ENCODE measurements at places on chromosomes 4 and X.

DNA sequence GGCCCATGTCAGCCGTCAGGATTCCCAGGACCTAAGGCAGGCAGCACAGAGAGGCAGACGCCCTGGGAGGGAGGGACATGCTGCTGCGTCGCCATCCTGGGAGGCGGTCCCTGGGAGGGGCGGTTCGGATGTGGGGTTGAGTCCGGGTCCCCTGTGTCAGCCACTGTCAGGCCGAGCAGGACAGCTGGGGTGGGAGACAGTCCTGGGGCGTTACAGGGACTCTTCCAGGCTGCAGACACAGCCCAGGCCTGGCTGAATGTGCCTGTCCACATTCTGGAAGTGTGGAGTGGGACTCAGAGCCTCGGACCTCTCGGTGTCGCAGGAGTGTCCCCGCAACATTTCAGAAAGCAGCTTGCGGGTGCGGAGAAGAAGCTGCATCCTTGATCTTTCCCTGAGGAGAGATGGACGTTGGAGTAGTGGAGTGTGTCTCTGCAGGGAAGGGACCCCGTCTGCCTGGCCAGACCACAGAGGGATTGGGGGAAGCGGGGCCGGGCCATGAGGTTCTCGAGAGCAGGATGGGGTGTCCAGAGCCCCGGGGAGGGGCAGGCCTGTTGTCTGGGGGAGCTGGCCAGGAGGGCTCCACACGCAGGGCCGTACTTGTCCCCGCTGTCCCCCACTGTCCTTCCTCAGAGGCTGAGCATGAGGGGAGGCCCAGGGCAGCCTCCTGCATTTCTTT lies 6.1 kb downstream of the AKAP17A start:
- no peak for DNase-seq

- DNase-seq = no peak
Measured at GRCh38 chr4:111405989-111406388, 739.3 kb upstream of the FAM241A start.

- DNase-seq = no peak
Measured at GRCh38 chrX:47610511-47610910, 9.1 kb downstream of the SYN1 start.

DNA sequence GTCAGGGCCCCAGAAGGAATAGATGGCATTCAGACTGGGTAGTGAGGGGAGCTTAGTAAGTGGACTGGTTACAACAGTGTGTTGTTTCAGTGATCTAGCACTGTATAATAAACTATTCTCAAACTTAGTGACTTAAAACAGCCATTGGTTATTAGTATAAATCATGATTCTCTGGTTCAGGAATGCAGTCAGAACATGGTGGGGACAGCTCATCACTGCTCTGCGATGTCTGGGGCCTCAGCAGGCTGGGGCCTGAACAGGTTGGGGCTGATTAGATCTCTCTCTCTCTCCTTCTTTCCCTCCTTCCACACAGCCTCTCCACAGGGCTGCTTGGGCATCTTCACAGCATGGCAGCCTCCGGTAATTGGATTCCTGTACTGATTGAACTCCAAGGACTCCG lies 160.4 kb downstream of the GATB start:
- no peak for DNase-seq

DNA sequence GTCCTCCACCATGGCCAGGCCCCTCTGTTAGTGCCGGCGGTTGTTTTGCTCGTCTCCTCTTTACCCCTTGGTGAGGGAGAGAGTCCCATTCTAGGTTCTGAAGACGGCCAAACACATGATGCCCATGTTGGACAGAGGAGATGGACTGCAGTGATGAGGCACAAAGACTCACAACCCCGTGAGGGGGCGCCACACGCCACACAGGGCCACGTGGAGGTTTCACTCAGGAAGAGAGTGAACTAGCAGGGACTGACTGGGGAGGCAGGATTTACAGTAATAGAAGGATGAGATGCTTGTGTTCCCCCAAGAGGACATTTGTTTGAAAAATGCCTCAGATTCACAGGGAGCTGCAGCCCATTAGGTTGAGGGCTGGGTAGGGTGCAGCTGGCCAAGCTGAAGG lies 655.3 kb upstream of the FRG1 start:
- DNase-seq = no peak

- no peak for DNase-seq
Measured at GRCh38 chr4:21592970-21593670, 355.5 kb downstream of the KCNIP4 start.

- no peak for DNase-seq
Measured at GRCh38 chr4:112176596-112176995, 31.3 kb downstream of the FAM241A start.

- no peak for DNase-seq
Measured at GRCh38 chr4:20684852-20685763, 15.2 kb upstream of the PACRGL start.

GRCh38 chr4:2816401-2816954 lies 23.6 kb downstream of the SH3BP2 start:
- DNase-seq = no peak

Measured in skeletal muscle cell (primary cell).